ENCODE measurements at places on chromosomes 7 and 10. TPM values are rescaled to one million over a fixed set of nuclear protein-coding genes. Genes with fewer than 3 reads are reported as not detected.

RBP3 gene
- total RNA-seq = not detected

GRCh38 chr7:39624935-39625694 is 1.7 kb downstream of the RALA start:
- no peak overlapping the region for H3K27ac ChIP-seq
- no peaks in the 10 kb centered on the region for H3K27me3 ChIP-seq
- peak overlapping the region; percentile 99 for H3K4me3 ChIP-seq
- peaks cover 36% of the 10 kb centered on the region for H3K4me1 ChIP-seq
- DNase-seq = no peak
- peaks cover 24% of the 10 kb centered on the region for H3K36me3 ChIP-seq

SFMBT2 gene
- 24.9 TPM for total RNA-seq

DNA sequence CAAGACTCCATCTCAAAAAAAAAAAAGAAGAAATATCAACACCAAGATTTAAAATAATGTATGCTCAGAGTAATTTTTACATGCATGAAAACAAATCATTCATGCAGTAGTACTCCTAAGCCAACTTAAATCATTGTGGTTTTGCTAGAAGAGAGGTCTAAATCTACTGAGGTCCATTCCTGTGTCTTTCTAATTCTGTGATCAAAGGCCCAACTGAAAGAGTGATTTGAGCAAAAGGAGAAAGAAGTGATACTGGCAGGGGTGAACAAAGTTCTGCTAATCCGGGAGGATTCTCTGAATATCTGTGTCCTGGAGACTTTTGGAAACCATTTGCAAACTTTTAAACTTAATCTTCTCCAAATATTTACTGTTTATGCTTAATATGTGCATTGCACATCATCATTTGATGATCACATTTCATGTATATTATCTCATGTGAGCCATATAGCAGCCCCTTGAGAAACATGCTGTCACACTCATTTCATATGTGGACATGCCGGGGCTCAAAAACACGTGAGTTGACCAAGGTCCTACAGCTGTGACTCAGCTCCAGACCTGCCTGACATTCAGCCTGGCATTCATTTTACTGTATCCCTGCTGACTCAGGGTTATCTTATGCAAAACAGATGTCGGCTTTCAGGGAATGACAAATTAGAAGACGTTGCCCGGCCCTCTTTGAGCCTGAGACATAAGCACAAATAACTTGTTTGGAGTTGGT is 76.4 kb downstream of the FAM107B start:
- no peak overlapping the region for H3K4me3 ChIP-seq
- H3K27me3 ChIP-seq = no peaks in the 10 kb centered on the region
- no peak for DNase-seq
- no peaks in the 10 kb centered on the region for H3K36me3 ChIP-seq

SCIN gene
- total RNA-seq = not detected

HOXA2 gene
- not detected for total RNA-seq

MPP7 gene
- total RNA-seq = 0.43 TPM

- H3K4me1 ChIP-seq = no peaks in the 10 kb centered on the region
- H3K36me3 ChIP-seq = no peaks in the 10 kb centered on the region
- H3K27ac ChIP-seq = no peak overlapping the region
- no peaks in the 10 kb centered on the region for H3K27me3 ChIP-seq
- no peak for DNase-seq
- H3K4me3 ChIP-seq = no peak overlapping the region
Measured at GRCh38 chr7:113521468-113521867, 397.3 kb downstream of the PPP1R3A start.

- peak; percentile 72 for DNase-seq
- H3K4me1 ChIP-seq = peaks cover 47% of the 10 kb centered on the region
- peaks cover 3% of the 10 kb centered on the region for H3K27me3 ChIP-seq
- peaks cover 2% of the 10 kb centered on the region for H3K36me3 ChIP-seq
- H3K4me3 ChIP-seq = peak overlapping the region; percentile 7
Measured at GRCh38 chr7:50661345-50662040, 96.3 kb upstream of the DDC start.

DNA sequence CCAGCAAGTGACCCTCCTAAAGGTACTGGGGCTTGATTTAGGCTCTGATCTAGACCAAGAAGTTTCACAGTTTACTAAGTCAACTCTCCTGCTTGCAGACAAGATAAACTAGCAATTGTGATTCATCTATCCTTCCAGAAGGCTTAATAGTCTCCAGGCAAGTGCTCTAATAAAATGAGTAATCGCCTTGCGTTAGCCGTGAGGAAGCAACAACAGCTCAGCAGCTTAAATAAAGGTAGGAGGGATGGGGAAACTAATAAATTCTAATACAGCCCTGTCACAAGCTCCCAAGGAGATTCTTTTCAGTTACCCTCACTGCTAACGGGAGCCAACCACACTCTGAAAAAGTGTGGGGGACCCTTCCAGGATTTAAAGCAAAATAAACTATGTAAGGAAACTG is 48.4 kb downstream of the FRMD4A start:
- no peaks in the 10 kb centered on the region for H3K4me1 ChIP-seq
- H3K4me3 ChIP-seq = no peak overlapping the region
- H3K36me3 ChIP-seq = no peaks in the 10 kb centered on the region
- DNase-seq = no peak

ABCB4 gene
- total RNA-seq = not detected

GRCh38 chr10:78224602-78225001 is 190.9 kb downstream of the RPS24 start:
- H3K27me3 ChIP-seq = no peaks in the 10 kb centered on the region
- H3K4me3 ChIP-seq = no peak overlapping the region
- no peaks in the 10 kb centered on the region for H3K36me3 ChIP-seq
- H3K27ac ChIP-seq = no peak overlapping the region

Measured in activated CD4-positive, alpha-beta T cell treated with anti-CD3 and anti-CD28 coated beads, Interleukin-2, amount 10 ng/mL, durations not matched to agents 24 days and 14 days (primary cell).